Fibroblast of villous mesenchyme (primary cell): ENCODE measurements at places on chromosomes 1 and 21.

GRCh38 chr1:21340230-21340945 lies 50.1 kb upstream of the ECE1 start:
- no peak for DNase-seq

DNA sequence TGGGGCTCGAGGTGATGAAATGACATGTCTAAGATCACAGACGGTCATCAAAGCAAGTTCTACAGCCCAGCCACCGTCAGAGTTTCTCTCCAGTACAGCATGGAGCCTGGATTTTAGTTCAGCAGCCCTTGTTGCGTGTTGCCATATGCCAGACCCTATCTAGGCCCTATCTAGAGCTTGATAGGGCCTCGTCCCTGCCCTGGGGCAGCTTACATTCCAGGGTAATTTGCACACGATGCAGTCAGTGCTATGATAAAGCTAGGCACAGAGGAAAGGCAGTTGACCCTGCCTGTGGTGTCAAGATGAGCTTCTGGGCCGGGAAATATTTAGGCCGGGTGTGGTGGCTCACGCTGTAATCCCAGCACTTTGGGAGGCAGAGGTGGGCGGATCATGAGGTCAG lies 18.9 kb downstream of the ETV3L start:
- DNase-seq: no peak

DNA sequence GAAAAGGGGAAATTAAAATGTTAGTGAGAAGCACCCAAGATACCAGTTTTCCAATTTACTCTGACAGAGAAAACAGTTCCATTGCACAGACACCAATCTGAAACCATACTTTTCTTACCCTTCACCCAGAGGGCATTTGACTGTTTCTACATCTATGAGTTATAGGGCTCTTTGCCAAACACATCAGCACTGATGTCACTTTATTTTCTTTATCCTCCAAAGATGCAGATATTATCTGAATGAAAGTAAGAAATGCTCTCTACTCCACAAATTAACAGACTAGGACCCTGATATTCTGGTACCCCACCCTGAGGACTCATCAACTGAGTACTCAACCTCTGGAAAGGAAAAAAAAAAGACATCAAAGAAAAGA lies 24.2 kb upstream of the PEX19 start:
- DNase-seq: no peak

DNA sequence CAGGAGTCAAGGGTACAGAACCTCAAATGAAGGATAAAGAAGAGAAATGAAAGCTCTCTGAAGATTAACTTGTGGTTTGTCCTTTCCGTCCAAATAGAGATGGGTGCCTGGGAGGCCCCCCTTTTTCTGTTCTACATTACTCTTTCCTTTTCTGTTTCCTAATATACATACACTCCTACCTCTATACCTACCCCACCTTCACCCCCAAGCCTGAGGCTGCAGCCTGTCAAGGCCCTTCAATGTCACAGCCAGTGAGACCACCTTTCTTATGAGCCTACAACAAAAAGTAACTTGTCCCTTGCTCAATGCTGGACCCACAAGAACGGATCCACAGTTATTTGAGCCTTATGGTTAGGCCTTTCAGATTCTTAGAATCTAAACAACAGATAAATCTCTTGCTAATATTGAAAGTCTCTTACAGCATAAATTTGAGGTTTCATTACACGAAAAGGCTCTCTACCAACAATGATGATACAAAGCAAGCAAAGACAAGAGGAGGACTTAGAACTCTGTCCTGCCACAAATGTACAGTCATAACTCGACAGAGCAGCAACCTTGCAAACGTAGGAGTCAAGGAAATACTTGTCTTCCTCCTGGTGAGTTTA lies 4.1 kb upstream of the TRAF3IP3 start:
- no peak for DNase-seq

GRCh38 chr1:59141267-59141863 lies 155.5 kb upstream of the FGGY start:
- no peak for DNase-seq

DNA sequence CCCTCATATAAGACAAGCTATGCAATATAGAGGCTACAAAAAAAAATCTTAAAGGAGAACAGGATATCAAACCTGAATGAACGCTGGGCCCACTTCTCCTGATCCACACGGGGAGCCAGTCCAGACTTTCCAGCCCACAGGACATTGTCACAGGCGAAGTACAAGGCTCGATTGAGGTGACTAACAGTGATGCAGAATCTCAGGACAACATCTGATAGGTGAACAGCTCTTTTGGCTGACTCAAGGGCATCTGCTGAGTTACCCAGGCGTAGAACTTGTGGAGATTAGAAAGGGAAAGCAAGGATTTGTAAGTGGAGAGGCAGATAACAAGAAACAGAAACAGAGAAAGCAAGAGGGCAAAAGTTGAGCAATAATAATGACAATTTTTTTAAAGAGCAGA lies 1.8 kb downstream of the PEX11B start:
- no peak for DNase-seq

GRCh38 chr1:160328184-160328583 lies 14.9 kb downstream of the COPA start:
- DNase-seq: no peak

DNA sequence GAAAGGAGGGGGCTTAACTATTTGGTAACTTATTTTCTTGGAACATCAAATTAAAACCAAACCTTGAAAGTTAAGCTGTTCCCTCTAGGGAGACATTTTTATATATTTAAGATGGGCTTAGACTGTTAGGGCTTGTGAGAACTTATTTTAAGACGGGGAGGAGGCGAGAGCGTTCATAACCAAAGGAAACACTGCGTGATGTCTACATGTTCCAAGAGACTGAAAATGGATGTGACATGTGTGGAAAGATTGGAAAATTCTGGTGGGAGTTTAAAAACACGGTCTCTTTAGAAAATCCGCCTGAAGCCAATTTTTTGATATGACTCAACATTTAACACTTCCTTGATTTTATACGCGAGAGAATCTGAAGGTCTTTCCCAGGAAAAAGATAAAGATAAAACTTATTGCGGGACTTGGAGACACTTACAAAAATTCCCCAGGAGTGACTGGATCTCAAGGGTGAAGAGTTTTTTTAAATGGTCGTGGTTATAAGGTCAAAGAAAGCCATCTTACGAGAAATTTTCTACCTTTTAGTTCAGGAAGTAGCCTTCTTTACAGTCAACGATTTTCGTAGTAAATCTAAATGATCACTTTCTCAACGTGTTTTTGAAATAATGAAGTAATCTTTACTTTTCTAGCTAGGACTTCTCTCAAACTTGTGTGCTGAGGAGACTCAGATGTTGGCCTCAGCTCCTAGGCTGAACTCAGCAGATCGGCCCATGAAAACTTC lies 828 bp downstream of the PNRC2 start:
- peak; percentile 53 for DNase-seq

- DNase-seq: no peak
These were observed 68.3 kb upstream of the BCAR3 start for GRCh38 chr1:93749894-93750301.

GRCh38 chr1:30795026-30795425 lies 37.5 kb upstream of the LAPTM5 start:
- DNase-seq: no peak

DNA sequence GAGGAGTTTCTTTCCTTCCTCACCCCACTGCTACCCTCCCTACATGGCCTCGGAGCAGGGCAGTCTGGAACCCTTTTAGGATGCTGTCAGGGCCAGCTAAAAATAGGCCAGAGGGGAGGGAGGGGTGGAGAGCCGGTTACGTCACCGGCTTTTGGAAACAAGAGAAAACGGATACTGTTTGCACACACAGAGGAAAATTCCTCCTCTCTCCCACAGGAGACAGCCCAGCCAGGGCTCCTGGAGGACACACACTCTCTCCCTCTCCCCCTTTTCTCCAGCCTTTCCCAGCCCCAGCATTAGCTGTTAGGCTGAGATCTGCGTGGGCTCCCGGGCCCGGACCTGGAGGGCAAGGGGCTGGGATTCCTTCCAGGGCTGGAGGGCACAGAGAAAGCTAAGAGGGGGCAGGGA lies 20.0 kb upstream of the ALDH4A1 start:
- DNase-seq: peak; percentile 96

GRCh38 chr1:47558601-47559593 lies 121.1 kb downstream of the FOXD2 start:
- no peak for DNase-seq

GRCh38 chr1:204885288-204885711 lies 14.6 kb downstream of the NFASC start:
- DNase-seq: no peak

- DNase-seq: no peak
These were observed 39.2 kb downstream of the ADARB1 start for GRCh38 chr21:45113543-45113942.

GRCh38 chr1:158285756-158286241 lies 3.9 kb upstream of the CD1C start:
- no peak for DNase-seq
